ENCODE measurements at places on chromosomes 6 and 20. TPM values are rescaled to one million over a fixed set of nuclear protein-coding genes. Genes with fewer than 3 reads are reported as not detected.

GRCh38 chr20:8780915-8781314 is 288.0 kb upstream of the PLCB4 start:
- no peak for DNase-seq
- H3K27ac ChIP-seq: no peak overlapping the region
- H3K4me3 ChIP-seq: no peak overlapping the region
- no peaks in the 10 kb centered on the region for H3K4me1 ChIP-seq
- no peaks in the 10 kb centered on the region for H3K27me3 ChIP-seq

The TFAP2A gene
- total RNA-seq: not detected

DNA sequence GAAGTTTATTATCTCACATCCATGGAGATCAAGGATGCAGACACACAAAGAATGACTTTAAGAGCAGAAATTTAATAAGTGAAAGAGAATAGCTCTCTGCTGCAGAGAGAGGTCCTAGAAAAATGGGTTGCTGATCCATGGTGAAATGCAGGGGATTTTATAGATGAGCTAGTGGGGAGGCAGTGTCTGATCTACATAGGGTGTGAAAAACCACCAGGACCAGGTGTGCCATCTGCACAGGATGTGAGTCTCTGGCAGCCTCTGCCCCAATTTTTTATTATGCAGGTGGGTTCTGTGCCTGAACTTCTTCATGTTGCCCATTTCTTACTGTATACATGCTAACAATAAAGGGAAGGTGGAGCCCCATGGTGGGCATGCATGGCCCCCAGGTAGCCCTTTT is 19.9 kb upstream of the NANP start:
- peaks cover 3% of the 10 kb centered on the region for H3K4me1 ChIP-seq
- DNase-seq: no peak
- no peak overlapping the region for H3K4me3 ChIP-seq
- H3K27me3 ChIP-seq: no peaks in the 10 kb centered on the region
- H3K27ac ChIP-seq: no peak overlapping the region

The DLL1 gene
- 0.20 TPM for total RNA-seq

- no peak overlapping the region for H3K4me3 ChIP-seq
- H3K4me1 ChIP-seq: no peaks in the 10 kb centered on the region
- no peak overlapping the region for H3K27ac ChIP-seq
- no peak for DNase-seq
- peaks cover 3% of the 10 kb centered on the region for H3K36me3 ChIP-seq
Observed at GRCh38 chr6:130655586-130655985, 171.6 kb upstream of the SMLR1 start.

DNA sequence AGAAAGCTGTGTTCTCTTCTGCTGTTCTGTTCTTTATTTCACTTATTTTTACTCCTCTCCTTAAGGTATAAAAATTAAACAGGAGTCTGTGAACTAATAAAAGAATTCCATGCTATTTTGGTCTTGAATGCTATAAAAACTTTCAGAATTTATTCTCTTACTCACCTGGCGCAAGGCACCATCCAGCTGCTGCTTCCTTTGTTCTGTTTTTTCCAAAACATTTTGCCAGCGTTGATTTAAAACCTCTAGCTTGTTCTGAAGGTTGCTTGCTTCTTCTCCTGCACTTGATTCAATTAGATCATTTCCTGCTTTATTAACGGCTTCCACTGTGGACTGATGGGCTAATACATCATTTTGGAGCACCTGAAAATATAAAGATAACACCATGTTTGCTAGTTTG is 145.0 kb downstream of the DST start:
- H3K27me3 ChIP-seq: no peaks in the 10 kb centered on the region
- H3K4me3 ChIP-seq: no peak overlapping the region
- no peak for DNase-seq

GRCh38 chr20:5211803-5212714 is 85.3 kb downstream of the CDS2 start:
- no peak overlapping the region for H3K4me3 ChIP-seq
- DNase-seq: no peak
- no peaks in the 10 kb centered on the region for H3K27me3 ChIP-seq
- H3K4me1 ChIP-seq: no peaks in the 10 kb centered on the region

GRCh38 chr20:32973077-32973717 is 31.0 kb downstream of the SUN5 start:
- H3K4me3 ChIP-seq: no peak overlapping the region
- DNase-seq: peak; percentile 2
- peaks cover 26% of the 10 kb centered on the region for H3K36me3 ChIP-seq
- peaks cover 44% of the 10 kb centered on the region for H3K4me1 ChIP-seq
- no peak overlapping the region for H3K27ac ChIP-seq

- H3K27ac ChIP-seq: no peak overlapping the region
- H3K4me1 ChIP-seq: no peaks in the 10 kb centered on the region
- no peaks in the 10 kb centered on the region for H3K36me3 ChIP-seq
- H3K4me3 ChIP-seq: no peak overlapping the region
Observed at GRCh38 chr6:128238225-128238624, 282.2 kb downstream of the PTPRK start.

The OR10C1 gene
- not detected for total RNA-seq

GRCh38 chr20:45032781-45033180 is 66.5 kb downstream of the STK4 start:
- peaks cover 50% of the 10 kb centered on the region for H3K4me1 ChIP-seq
- no peaks in the 10 kb centered on the region for H3K27me3 ChIP-seq
- H3K4me3 ChIP-seq: no peak overlapping the region
- H3K36me3 ChIP-seq: peaks cover 60% of the 10 kb centered on the region
- H3K27ac ChIP-seq: no peak overlapping the region
- no peak for DNase-seq

The TMC2 gene
- not detected for total RNA-seq
